PC-3 (cell line): ENCODE measurements at places on chromosomes 12 and 14. TPM values are rescaled to one million over a fixed set of nuclear protein-coding genes. Genes with fewer than 3 reads are reported as not detected.
A peak's percentile ranks its signal among the peaks of the same experiment; 100 is the strongest.

DNA sequence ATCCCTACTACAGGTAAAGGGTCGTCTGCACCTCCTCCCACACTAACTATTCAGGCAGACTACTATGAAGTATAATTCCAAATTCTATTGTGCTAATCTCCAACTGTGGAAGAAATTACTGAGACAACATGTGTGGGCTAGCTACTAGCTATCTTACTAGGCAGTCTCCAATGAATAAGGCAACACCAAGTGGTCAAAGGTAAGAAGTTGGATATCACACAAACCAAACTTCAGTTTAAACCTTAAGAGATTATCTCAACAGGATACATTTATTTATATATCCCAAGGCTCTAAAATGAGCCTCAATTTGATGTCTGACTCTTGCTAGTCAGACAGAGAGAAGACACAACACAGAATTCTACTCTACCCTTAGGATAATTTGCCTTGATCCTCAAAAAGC is 14.1 kb downstream of the MED13L start:
- no peaks in the 10 kb centered on the region for H3K27me3 ChIP-seq
- no peaks in the 10 kb centered on the region for H3K36me3 ChIP-seq
- H3K27ac ChIP-seq, result no peak overlapping the region
- no peak for DNase-seq

Gene TAS2R13
- total RNA-seq, result 0.11 and 0.86 TPM in 2 replicates

GRCh38 chr12:5047094-5047493 is 3.4 kb downstream of the KCNA5 start:
- no peak overlapping the region for H3K27ac ChIP-seq
- peaks cover 7% of the 10 kb centered on the region; the same call in 1 of the 2 replicates for H3K27me3 ChIP-seq
- no peaks in the 10 kb centered on the region for H3K4me1 ChIP-seq
- no peak for DNase-seq
- no peaks in the 10 kb centered on the region for H3K36me3 ChIP-seq

DNA sequence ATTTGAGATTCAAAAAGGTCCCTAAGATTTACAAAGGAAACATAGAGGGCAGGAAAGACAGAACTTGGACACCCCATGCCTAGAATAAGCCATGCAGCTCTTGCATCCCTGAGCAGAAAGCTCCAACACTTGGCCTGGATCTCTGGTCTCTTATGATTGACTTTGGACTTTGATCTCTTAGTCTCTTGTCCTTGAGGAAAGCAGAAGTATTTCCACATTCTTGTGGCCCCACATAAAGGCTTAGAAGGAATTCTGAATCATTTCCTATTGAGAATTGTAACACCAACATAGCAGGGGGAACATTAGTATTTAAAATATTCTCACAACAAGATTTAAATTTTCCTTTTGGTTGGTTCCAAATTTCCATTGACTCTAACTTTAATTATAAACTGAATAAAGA is 283.7 kb upstream of the PRKD1 start:
- no peaks in the 10 kb centered on the region for H3K36me3 ChIP-seq
- H3K27ac ChIP-seq, result no peak overlapping the region
- no peak for DNase-seq

GRCh38 chr14:32327255-32327961 is 1.7 kb upstream of the AKAP6 start:
- H3K27me3 ChIP-seq, result no peaks in the 10 kb centered on the region
- H3K27ac ChIP-seq, result no peak overlapping the region
- DNase-seq, result no peak
- H3K4me3 ChIP-seq, result no peak overlapping the region
- no peaks in the 10 kb centered on the region for H3K36me3 ChIP-seq
- peaks cover 4% of the 10 kb centered on the region for H3K4me1 ChIP-seq

DNA sequence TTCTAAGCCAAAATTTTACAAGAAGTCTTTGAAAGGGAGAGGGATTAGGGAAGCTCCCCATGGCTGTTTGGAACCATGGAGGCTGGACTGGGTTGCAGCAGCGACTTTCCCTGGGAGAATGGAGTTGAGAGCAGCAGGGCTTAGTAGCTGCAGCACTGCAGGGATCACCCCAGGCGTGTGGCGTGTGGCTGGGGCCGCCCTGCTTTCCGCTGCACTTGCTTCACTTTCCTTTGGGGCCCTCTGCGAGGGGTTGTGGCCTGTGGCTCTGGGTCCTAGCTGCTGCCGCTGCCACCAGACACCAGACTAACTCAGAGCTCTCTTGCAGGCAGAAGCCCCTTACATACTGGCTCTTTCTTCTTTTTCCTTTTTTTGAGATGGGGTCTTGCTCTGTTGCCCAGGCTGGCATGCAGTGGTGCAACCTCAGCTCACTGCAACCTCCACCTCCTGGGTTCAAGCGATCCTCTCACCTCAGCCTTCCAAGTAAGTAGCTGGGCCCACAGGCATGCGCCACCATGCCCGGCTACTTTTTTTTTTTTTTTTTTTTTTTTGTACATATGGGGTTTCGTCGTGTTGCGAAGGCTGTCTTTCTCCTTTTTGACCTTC is 25.4 kb downstream of the CCDC62 start:
- H3K27ac ChIP-seq, result no peak overlapping the region
- H3K4me3 ChIP-seq, result no peak overlapping the region
- H3K36me3 ChIP-seq, result no peaks in the 10 kb centered on the region
- DNase-seq, result no peak

- no peaks in the 10 kb centered on the region for H3K27me3 ChIP-seq
- H3K27ac ChIP-seq, result no peak overlapping the region
- no peak for DNase-seq
- H3K36me3 ChIP-seq, result no peaks in the 10 kb centered on the region
Measured at GRCh38 chr14:89615421-89615820, 198.4 kb upstream of the FOXN3 start.

GRCh38 chr12:114409852-114410600 is 4.1 kb upstream of the TBX5 start:
- peaks cover 98% of the 10 kb centered on the region for H3K27me3 ChIP-seq
- H3K4me1 ChIP-seq, result no peaks in the 10 kb centered on the region
- DNase-seq, result no peak
- H3K36me3 ChIP-seq, result no peaks in the 10 kb centered on the region

DNA sequence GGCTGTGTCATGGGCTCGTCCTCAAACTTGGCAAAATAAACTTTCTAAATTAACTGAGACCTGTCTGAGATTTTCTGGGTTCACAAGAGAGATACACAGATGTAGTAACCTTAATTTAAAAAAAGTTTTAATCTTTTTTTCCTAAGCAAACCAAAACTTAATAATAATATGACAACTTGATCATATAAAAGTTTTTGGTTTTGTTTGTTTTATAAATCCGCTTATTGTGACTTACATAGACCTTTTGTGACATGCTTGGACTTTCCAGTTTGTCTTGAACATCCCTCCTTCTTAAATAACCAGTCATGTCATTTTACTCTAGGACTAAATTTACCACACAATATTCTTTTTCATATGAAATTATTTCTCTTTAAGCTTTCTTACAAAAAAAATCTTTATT is 8.5 kb downstream of the RDH12 start:
- H3K27ac ChIP-seq, result no peak overlapping the region
- H3K27me3 ChIP-seq, result no peaks in the 10 kb centered on the region
- H3K36me3 ChIP-seq, result no peaks in the 10 kb centered on the region; the same call in 1 of the 2 replicates
- peaks cover 2% of the 10 kb centered on the region; the same call in 1 of the 2 replicates for H3K4me1 ChIP-seq
- DNase-seq, result peak; percentile 24
- H3K4me3 ChIP-seq, result no peak overlapping the region

DNA sequence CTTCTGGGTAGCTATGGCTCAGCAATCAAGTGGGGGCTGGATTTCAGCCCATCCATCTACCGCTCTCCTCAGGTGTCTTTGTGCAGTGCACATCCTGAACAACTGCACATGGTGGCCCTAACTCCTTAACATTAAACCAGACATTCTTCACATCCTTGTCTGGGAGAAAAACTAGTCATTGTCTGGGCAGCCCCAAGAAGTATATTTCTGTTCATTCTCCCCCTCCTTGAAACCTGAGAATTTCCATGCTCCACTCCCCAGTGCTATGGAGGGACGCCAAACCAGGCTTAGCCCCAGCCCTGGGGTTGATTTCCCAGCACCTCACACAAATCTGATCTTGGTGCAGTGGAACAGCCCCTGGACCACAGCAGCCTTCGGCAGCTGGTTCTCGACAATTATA is 13.4 kb downstream of the MYL2 start:
- no peaks in the 10 kb centered on the region for H3K36me3 ChIP-seq
- no peak overlapping the region for H3K27ac ChIP-seq
- no peak overlapping the region for H3K4me3 ChIP-seq
- no peaks in the 10 kb centered on the region for H3K27me3 ChIP-seq
- DNase-seq, result no peak

DNA sequence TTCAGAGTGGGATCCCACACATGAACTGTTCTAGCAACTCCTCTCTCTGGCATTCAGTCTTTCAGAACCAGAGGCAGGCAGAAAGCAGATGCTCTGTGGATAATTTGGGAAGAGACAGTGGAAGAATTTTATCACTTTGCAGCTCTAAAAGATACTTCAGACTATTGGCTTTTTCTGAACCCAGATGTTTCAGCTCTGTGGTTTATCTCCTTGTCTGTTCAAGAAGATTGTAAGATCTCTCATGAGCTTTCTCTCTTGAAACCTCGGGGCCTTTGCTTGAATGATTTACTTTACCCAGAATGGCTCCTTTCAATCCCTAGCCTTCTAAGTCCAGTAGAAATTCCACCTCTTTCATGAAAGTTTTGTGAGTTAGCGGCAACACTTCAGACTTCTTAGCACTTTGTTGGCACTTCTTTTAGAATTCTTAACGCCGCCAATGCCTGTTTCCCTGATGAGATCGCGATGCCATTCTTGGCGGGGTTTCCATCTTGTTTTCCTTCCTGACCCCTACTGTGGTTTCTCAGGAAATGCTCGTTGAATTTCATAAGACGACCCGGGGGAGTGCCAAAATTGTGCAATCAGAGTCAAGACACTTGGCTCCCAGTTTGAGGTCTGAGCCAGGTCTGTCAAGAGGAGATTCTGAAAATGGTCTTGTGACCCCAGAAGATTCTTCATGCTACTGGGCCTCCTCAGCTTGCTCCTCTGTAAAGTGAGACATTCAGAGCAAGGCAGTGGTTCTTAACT is 107.0 kb upstream of the PRICKLE1 start:
- no peak for DNase-seq
- no peaks in the 10 kb centered on the region for H3K36me3 ChIP-seq
- H3K4me3 ChIP-seq, result no peak overlapping the region
- no peaks in the 10 kb centered on the region for H3K4me1 ChIP-seq

- H3K36me3 ChIP-seq, result no peaks in the 10 kb centered on the region
- H3K4me3 ChIP-seq, result no peak overlapping the region
- H3K27me3 ChIP-seq, result no peaks in the 10 kb centered on the region
- H3K27ac ChIP-seq, result no peak overlapping the region
- DNase-seq, result peak; percentile 39
Measured at GRCh38 chr14:93035917-93036651, 79.6 kb downstream of the ITPK1 start.

DNA sequence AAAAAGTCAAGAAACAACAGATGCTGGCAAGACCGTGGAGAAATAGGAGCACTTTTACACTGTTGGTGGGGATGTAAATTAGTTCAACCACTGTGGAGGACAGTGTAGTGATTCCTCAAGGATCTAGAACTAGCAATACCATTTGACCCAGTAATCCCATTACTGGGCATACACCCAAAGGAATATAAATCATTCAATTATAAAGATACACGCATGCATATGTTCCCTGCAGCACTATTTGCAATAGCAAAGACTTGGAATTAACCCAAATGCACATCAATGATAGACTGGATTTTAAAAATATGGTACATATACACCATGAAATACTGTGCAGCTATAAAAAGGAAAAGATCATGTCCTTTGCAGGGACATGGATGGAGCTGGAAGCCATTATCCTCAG is 18.0 kb upstream of the CATSPERB start:
- peak; percentile 64 for DNase-seq
- no peak overlapping the region for H3K27ac ChIP-seq
- H3K36me3 ChIP-seq, result no peaks in the 10 kb centered on the region
- peaks cover 30% of the 10 kb centered on the region for H3K4me1 ChIP-seq

GRCh38 chr14:47044841-47045240 is 393.3 kb upstream of the RPL10L start:
- H3K4me3 ChIP-seq, result no peak overlapping the region
- H3K27ac ChIP-seq, result no peak overlapping the region
- H3K36me3 ChIP-seq, result no peaks in the 10 kb centered on the region
- no peaks in the 10 kb centered on the region for H3K27me3 ChIP-seq
- DNase-seq, result peak; percentile 51

Gene CPM
- 3.1 and 5.3 TPM in 2 replicates for total RNA-seq

DNA sequence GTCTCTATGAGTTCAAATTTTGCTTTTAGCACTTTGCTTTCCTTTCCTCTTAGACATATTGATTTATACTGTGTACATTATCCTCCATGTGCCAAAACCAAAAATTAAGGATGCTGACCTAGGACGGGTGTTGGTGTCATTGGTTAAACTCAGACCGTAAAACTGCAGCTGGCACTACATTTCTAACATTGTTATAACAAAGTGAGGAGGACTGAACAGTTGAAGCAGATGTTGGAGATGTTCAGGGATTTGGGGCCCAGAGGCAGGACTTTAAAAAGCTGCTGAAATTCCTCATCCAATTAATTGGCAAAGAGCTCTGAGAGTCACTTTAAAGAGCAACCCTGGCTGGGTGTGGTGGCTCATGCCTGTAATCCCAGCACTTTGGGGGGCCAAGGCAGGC is 72.4 kb downstream of the TMTC1 start:
- H3K36me3 ChIP-seq, result no peaks in the 10 kb centered on the region
- no peak for DNase-seq
- H3K27me3 ChIP-seq, result peaks cover 15% of the 10 kb centered on the region
- H3K27ac ChIP-seq, result no peak overlapping the region
- H3K4me3 ChIP-seq, result no peak overlapping the region
- H3K4me1 ChIP-seq, result no peaks in the 10 kb centered on the region

DNA sequence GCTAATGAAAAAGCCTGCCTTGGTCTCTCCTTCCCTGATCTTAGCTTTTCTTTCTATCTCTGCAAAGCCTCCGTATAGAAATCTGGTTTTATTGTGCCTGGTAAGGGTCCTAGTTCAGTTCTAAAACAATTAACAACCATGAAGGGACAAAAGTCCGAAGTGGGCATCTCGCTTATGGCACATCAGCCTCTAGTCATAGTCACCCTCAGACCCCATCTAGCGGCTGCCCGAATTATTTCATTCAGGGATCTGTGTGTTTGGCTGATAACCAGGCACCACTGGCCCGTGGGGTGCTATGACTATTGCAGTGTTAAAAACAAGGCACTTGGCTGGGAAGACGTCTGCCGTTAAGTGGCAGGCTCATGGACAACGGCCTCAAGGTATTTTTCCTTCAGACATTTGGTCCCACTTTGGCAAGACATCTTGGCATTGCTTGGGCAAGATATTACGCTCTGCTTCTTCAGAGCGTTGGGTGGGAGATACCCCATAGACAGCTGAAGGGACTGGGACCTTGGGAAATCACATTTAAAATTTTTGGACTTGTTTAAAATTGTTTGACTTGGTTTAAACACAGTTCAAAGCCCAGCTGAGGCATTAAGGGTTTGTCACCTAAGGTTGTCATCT is 87.1 kb downstream of the SINHCAF start:
- no peaks in the 10 kb centered on the region for H3K4me1 ChIP-seq
- peak overlapping the region; percentile 41; the same call in 1 of the 2 replicates for H3K4me3 ChIP-seq
- H3K36me3 ChIP-seq, result no peaks in the 10 kb centered on the region
- H3K27ac ChIP-seq, result no peak overlapping the region

- H3K36me3 ChIP-seq, result peaks cover 76% of the 10 kb centered on the region
- no peak overlapping the region for H3K27ac ChIP-seq
- H3K27me3 ChIP-seq, result no peaks in the 10 kb centered on the region
Measured at GRCh38 chr12:121423682-121424623, 24.0 kb downstream of the RNF34 start.
